H9 (cell line): ENCODE measurements at places on chromosomes 7 and 10.

DNA sequence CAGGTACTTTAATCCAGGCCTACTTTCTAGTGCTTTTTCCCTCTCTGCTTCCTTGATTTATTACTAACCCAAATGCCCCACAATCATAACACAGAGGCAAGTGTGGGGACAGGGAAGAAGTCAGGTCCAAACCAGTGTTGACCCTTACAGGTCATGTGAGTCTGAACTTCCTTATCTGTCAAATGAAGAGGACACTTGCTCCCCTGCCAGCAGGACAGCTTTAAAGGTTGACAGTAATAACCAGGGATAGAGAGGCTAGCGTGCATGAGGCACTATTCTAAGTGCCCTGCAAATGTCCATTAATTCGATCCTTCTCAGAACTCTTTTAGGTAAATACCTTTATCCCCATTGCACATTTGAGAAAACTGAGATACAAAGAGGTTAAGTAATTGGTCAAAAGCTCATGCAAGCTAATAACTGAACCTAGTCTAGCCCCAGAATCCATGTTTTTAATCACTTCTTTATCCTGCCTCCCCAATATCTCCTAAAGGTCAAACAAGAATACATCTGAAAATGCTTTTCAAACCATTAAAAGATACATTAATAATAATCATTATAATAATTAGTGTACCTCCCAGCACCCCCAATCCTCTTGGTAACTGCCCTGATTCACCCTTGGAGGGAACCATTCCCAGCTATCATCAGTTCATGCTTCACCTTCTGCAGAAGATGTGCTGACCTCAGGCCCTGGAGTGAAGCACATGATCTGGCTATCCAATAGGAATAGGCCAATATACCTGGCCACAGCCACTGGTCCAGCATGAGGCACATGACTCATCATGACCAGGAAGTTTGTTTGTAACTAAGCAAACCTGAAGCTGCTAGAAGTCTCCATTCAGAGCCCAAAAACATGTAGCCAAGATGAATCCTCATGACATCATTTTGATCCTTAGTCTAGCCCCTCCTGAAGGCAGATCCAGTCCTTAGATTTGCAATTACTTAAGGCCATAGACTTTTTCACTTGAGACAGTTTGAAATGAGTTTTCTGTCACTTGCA, 40.7 kb downstream of the SGMS1 start:
- DNase-seq: no peak

GRCh38 chr7:69412331-69413146, 185.7 kb upstream of the AUTS2 start:
- no peak for DNase-seq

GRCh38 chr10:35172574-35172973, 45.9 kb downstream of the CREM start:
- DNase-seq: no peak

DNA sequence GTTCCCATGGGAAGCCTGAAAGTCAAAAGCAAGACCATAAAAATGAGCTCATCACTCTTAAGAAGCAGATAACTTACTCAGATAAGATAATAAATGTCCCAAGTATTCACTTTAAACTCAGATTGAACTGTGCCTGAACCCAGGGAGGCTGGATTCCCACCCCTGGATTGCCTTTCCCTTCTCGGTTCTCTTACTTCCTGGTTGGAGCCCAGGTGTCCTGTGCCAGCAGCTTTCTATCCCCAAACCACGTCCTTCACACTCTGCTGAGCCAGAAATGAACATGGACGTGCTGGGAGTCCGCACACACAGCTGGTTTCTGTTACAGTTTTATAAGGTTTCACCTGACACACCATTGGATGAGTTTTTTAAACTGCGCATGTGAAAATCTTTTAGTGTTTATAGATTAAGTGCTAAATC, 636.2 kb upstream of the IGFBP3 start:
- DNase-seq: no peak

- no peak for DNase-seq
These were observed 117.0 kb upstream of the FAM204A start for GRCh38 chr10:118458957-118459641.

DNA sequence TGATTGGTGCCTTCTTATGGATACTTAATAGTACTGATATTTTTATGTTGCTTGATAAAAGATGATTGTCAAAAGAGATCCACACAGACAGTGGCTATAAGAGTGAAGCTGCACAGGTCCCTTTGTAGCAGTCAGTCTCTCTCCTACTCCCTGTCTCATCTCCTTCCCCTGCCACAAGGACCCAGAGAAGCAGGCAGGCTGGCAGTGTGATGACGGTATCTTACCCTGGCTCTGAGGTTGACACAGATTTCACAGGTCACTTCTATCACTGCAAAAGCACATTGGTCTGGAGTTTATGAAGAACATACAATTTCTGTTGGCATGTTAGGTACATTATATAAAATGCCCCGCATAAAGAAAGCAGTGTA, 64.4 kb upstream of the AHR start:
- no peak for DNase-seq

GRCh38 chr7:92466682-92467081, 11.1 kb downstream of the ERVW-1 start:
- DNase-seq: no peak

DNA sequence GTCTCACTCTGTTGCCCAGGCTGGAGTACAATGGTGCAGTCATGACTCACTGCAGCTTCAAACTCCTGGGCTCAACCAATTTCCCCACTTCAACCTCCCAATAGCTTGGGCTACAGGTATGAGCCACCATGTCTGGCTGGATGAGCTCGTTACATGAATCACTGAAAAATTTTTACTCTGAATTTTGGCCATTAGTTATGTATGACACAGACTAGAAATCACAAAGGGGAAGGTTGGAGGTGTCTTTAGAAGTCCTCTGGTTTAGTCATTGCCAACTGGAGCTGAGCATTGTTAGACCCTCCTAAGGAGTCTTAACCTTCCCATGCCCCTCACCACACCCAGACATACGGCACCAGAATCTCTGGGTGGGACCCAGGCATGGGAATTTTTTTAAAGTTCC, 34.7 kb downstream of the SVIL start:
- DNase-seq: no peak

GRCh38 chr10:107103174-107104025, 61.1 kb downstream of the SORCS1 start:
- no peak for DNase-seq
